ENCODE measurements at places on chromosomes 12 and 14.

DNA sequence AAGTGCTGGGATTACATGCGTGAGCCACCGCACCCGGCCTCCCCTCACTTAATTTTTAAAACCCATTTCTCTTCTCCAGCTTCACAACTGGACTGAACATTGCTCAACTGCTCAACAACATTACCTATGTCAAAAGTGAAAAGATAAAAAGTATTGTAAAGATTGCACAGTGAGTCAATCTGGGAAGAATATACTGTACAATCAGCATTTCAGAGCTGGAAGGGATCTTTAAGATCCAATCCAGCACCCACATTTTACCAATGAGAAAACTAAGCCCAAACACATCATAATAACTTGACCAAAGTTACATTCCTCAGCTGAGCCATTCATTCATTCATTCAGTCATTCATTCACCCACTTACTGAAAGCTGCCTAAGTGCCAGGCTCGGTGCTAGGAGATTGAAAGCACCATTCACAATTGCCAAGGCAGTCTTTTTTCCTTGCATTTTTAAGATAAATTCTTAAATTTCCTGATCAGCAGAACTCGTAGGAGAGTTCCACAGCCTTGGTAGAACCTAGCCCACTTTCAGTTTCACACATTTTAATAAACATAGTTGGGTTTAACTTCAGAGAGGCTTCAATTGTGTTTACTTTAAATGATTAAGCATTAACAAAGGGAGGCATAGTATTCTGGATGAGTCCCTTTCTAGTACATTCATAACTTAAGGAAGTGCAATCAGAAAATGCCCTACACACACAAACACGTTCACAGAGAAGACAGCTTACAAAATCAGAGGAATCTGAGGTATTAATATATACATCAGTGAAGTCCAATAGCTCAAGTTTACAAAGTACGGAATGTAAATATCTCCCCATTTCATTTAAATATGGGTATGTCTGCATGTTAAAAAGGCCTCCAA is 3.0 kb downstream of the GALNT4 start:
- DNase-seq, result no peak

- DNase-seq, result no peak
Measured at GRCh38 chr14:34049790-34050189, 98.9 kb upstream of the EGLN3 start.

DNA sequence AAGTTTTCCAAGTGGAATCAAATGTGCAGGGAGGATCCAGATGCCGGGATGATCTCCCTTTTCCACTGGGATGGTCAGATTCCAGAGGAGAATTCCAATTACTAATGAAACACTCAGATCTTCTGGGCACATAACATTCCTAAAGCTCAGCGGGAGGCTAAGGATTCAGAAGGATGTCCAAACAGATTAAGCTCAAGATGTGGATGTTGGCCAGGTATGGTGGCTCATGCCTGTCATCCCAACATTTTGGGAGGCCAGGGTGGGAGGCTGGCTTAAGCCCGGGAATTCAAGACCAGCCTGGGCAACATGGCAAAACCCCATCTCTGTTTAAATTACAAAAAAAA is 62.0 kb upstream of the PNMA1 start:
- DNase-seq, result no peak

GRCh38 chr12:101793401-101793800 is 37.4 kb downstream of the GNPTAB start:
- no peak for DNase-seq

DNA sequence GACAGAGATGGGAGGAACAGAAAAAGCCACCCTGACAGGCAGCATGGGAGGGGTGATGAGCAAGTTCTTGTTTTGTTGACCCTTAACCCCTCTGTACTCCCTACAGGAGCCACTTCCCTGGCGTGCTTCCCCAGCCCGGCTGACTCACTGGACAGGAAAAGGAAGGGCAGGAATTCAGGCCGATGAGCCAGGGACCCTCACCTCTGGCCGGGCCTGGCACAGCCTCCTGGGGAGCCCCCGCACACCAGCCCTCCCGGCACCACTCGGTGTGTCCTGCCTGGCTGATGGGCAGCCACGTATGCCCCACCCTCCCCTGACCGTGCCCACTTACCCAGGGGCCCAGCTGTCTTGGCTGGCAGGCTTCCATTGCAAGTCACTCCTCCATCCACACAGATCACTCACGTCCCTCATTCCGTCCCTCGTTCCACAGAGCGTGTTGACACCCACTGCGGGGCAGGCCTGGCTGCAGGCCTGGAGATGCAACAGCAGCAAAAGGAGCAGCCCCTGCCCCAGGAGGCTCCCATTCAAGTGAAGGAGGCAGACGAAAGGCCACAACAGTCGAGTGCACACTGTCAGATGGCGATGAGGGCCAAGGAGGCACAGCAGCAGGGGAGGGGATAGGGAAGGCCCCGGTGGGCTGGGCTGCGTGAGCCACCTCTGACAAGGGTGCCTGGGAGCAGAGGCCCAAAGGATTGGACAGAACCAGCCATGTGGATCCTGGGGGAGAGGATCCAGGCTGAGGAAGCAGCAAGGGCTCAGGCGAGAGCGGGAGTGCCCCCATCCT is 19.7 kb upstream of the CD9 start:
- no peak for DNase-seq

DNA sequence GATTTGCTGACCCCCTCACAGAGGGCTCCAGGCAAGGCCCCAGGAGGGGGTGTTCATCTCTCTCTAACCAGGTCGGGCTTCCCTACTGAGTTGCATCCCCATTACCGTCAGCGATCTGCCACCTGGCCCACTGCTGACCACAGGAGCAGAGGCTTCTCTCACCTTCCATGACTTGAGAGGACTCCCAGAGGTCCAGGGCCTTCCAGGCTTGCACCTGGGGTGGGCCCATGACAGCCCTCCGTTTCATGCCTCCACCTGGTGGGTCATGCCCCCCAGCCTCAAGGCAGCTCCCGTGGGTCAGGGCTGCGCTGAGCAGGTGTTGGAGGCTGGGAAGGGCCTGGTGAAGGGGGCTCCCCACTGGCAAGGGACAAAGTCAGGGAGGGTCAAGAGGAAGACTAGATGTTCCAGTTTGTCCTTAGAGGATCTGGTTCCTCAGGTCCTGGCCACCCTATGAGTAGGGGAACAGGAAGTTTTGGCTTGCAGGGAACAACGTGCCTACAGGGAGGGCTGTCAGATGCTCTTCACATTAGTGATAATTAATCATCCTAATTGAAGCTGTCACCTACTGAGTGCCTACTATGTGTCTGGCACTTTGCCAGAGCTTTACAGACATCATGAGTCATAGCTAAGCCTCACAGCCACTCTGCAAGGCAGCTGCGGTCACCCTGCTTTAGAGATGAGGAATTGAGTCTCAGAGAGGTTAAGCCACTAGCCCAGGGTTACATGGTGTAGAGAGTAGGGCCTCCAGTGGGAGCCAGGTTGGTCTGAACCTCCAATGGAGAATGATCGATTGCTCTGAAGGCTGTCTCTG is 13.8 kb downstream of the NFKBIA start:
- DNase-seq, result no peak

DNA sequence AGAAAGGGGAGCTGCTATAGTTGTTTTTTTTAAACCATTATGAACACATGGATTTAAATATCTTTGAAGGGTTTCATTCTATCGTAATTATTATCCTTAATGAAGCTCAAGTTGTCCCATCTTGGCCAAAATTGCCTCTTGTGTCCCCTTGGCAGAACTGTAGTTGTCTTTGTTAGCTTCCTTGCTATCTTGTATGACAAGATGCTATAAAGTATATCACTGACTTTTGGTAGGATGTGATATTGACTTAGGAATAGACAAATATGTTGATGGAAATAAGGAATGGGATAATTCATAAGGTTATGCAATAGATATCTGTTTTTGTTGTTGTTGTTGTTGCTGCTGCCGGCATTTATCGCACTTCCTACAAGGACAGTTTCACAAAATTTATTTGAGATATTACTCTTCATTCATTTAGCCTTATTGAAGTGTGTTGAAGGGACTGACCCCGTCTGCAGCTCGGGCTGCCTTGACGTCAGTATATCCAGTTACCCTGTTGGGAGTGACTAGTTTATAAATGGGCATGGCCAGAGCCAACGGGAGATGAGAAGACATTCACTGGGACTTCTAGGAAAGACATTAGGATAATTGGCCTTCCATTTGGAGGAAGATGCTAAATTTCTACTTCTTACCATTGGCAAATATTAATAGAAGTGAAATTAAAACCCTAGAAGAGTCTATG is 26.1 kb upstream of the APOLD1 start:
- DNase-seq, result no peak

GRCh38 chr14:62455446-62455845 is 589.8 kb downstream of the KCNH5 start:
- no peak for DNase-seq
